Activated CD8-positive, alpha-beta memory T cell treated with anti-CD3 and anti-CD28 coated beads for 1 hour (primary cell): ENCODE measurements at places on chromosomes 11 and 22.

GRCh38 chr22:29509298-29509697 lies 29.3 kb downstream of the NEFH start:
- DNase-seq = no peak

DNA sequence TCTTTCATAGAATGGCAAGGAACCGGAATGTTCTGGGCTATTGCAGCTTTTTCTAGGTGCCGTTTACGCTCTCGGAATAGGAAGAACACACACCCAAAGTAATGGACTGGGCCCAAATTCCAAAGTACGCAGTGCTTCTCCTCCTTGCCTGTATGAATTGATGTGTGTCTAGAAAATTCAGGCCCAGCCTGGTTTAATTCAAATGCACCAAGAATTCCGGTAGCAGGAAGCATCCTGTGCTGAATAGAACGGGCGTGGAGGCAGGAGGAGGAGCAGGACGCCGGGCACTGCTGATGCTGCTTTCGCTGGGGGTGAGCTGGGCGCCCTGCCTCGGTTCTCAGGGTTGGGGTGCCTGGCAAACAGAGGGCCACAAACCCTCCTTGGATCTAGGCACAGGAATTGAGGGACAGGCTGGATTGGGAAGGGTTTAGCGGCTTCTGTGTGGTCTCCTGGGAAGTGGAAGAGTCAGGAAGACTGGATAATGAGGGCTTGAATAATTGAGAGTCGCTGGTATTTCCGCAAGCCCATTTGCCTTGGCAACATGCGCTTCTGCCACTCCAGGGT lies 2.0 kb downstream of the PARVB start:
- DNase-seq = no peak

DNA sequence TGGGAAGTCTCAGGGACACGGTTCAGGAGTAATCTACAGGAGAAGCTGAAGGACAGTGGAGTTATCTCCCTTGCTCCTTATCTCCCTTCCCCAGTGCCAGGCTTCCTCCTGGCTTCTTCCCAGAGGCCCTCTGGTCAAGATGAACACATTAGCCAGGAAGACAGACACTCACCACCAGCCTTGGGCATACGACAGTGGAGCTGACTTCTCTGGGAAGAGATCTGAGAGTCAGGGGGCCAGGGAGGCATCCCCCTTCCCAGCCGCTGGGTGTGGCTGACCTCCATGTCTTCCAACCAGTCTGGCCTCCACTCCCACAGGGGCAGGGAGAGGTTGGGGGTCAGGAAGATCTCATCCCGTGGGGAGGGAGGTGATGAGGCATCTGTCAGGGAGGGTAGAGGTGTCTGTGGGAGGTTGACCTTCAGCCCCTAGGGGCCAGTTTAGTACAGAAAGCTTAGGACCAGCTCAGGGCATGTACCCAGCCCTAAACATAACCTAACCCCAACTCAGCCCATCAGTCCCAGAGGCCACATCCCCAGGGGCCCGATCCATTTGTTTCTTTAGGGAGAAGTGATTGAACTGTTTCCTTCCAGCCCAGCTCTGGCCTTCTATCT lies 12.7 kb downstream of the ROBO4 start:
- no peak for DNase-seq

DNA sequence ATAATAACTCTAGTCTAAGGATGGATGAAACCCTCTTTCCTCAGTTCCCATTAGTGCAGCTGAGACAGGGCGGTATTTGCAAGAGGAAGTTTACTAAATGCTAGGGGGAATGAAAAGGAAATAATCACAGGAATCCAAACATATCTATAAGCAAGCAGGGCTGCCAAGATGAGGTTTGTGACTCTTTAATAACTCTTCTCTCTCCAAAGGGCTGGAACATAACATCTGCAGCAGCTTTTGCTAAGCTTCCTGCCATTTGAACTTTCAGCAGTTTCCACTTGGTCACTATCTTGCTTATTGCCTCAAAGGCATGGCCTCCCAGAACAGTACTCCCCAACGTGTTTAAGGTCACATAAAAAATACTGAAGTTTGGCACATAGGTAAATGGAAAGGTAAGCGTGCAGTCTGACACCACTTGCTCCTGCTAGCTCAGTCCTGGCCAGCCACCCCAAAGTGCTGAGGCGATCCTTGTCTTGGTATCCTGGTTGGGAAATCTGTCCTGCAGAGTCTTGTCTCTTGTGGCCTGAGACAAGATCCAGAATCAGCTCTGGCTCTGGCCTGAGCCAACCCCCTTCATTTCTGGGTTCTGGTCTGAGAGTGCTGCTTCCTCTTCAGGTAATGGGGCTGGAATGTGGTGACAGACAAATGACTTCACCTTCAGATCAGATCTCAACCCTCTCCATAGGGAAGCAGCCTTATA lies 81.8 kb downstream of the KCNC1 start:
- no peak for DNase-seq

GRCh38 chr11:72190631-72191071 lies 1.3 kb upstream of the FOLR1 start:
- no peak for DNase-seq

DNA sequence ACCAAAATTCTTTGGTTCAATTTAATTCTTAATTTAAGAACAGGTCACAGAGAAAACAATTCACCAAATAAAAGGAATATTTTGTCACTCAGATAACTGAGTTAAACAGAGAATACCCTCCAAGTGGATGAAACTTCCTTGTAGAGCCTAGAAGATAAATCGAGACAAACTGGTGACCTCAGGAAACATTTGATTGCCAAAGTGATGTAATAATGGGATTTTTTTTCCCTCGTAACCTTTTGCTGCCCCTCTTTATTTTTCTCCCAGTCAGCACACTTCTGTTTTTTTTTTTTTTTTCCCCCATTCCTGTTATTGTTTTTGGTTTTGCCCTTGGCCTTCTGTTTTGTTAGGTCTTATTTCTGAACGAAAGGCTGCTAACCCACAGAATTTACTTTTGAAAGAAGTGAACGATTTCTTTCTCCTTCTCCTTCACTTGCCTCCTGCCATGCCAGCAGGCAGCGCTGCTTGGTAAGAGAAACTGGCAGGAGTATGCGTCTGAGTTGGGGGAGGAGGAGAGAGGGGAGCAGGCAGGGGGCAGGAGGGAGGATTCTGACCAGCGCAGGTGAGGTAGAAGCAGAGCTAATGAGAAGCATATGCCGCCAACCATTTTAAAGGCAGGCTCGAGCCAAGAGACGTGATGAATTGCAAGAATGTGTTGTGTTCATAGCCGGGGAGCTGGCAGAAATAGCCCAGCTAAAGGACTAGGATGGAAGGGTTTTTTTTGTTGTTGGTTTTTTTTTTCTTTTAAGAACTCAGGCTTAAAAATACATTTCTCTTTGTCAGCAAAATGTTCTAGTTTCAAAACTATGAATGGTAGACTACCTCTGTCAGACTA lies 121.9 kb upstream of the MTMR2 start:
- DNase-seq = no peak

DNA sequence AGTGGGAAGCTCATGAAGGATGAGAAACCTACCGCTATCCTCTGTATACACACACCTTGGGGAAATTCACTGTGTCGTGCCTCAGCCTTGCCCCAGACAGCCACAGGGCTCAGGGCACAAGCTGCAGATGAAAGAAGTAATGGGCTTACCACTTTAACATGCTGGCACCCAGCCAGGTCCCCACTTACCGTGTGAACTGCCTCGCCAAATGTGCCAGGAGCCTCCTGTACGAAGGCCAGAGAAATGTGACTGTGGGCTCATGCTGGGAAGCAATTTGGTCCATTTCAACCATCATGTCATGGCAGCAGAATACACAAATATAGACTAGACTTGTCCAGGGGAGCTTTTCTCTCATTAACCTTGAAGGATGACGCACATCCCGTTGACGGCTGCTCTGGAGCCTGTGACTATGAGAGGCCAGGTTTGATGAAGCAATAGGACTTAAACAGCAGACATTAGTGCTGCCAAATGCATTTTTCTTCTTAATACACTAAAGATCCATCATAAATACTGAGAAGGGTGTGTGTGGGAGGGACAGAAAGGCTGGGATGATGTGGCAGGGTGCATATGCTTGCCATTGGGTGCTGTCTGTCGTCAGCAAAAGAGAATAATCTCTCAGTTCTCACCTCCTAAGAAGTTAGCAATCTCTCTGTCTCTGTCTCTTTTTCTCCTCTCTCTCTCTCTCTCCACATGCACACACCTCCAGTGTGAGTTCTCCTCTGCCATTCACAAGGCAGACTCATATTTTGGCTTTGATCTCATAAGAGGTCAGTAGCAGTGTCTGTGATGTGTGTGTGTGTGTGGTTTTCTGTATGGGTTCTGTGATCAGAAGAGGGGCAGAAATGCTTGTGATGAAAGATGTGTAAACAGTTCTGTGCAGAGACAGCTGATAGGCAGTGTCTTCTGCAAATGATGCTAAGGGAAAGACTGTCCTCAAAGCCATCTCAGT lies 142.4 kb downstream of the KIRREL3 start:
- DNase-seq = no peak

GRCh38 chr11:118277312-118277711 lies 13.2 kb upstream of the MPZL2 start:
- DNase-seq = no peak

- no peak for DNase-seq
Observed at GRCh38 chr22:50259302-50259701, 2.2 kb downstream of the MAPK12 start.

DNA sequence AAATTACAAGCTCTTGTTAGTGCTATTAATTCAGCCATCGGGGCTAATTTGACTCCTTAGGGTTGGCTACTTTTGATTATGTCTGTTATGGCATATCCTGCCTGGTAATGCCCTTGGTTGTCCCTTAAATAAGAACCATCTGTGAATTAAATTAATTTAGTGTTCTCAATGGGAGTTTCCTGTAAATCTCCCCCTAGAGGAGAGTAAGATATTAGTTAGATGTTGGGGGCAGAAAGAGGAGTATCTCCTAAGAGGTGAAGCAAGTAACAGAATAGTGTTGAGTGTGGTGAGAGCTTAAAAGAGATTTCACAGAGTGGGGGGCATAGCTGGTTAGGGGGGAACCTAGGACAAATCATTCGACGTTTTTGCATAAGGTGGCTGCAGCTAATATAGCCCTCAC lies 1126.9 kb downstream of the JRKL start:
- no peak for DNase-seq

DNA sequence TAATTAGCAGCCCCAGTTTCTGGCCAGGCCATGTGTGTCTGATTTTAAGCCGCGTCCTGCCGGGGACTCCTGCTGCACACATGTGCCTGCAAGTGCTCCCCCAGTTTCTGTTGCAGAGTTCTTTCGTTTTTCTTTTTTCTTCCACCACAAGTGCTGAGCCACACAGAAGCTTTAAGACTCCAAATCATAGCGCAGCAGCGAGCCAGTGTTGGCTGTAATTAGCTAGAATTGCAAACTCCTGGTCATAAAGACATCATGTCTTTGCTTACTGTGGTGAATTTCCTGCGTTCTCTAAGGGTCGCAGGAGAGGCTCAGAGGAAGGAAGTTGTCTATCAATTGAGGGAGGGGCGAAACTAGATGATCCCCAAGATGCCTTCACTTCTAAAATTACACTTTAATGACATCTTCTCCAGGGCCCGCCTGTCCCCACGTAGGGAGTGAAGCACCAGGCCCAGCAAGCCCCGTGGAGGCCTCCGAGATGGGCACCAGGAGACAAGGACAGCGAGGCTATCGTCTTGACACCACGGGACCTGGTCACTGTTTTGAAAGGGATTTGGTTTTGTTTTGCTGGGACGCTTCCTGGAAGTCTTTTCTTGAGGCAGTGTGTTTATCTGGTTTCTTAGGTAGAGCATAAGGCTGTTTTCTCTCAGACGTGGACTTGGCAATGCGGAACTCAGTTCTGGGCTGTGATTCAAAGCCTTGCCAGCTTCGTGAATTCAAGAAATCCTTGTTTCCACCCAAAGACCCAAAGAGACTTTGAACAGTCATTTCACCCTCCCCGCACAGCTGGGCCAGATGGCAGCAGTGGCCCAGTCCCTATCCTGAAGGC lies 71.8 kb downstream of the UBASH3B start:
- no peak for DNase-seq

- no peak for DNase-seq
Observed at GRCh38 chr22:25645266-25645665, 80.8 kb downstream of the GRK3 start.

DNA sequence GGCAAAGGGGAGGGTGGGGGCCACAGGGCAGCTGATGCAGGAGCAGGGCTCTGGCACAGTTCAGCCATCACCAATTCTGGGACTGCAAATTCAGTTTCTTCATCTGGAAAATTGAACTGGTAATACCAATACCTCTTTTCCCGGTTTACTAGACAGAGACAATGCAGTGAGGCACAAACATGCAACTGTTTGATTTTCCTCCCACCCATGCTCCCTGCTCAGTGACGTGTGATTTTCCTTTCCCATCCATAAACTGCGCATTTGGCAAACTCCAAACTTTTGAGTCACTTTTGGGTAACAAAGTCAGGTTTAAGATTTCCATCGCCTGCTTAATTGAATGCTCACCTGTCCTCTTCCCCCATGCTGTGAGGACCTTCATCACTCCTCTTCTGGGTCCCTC lies 23.2 kb downstream of the P2RY2 start:
- DNase-seq = no peak

DNA sequence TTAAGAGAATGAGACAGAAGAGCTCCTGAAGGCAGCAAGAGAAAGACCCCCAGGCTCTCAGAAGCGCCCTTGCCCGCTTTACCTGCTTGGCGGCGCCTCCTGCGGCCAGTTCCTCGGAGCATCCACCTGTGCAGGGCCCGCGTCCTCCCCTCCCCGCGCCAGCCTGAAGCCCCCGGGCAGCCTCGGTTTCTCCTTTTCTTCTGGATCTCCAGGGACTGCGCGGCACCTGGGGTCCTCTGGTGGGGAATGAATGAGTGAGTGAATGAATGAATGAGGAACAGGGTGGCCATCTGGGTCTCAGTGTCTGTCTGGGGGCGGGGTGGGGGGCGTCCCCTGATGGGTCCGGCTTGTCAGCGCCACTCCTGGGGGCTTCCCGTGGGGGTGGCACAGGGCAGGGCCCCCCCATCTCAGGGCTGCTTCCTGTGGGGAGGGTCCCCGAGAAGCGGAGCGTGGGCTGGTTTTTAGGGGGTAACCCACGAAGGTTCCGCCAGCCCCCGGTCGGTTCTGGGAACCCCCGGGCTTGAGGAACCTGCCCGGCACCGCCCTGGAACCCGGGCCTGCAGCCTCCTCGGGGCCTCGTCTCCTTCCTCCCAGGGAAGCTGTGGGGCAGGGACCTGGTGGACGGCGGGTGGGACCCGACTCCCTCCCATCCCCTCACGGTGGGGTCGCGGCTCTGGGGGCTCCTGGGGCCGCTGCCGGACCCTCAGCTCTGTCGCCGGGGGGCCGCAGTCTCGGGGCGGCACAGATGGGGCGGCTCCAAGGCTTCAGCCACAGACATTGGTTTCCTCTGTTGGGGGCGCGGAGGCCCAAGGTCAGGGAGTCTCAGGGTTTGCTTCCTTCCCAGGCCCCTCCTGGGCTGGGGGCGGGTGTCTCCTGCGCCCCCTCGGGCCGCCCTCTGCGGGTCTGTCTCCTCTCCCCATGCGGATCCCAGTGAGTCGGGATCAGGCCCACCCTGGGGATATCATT lies 8.3 kb upstream of the KRTAP5-7 start:
- no peak for DNase-seq
